ENCODE measurements at places on chromosomes 12 and 14. TPM values are rescaled to one million over a fixed set of nuclear protein-coding genes. Genes with fewer than 3 reads are reported as not detected.

- DNase-seq: no peak
Observed at GRCh38 chr12:47158792-47159191, 79.0 kb upstream of the AMIGO2 start.

DNA sequence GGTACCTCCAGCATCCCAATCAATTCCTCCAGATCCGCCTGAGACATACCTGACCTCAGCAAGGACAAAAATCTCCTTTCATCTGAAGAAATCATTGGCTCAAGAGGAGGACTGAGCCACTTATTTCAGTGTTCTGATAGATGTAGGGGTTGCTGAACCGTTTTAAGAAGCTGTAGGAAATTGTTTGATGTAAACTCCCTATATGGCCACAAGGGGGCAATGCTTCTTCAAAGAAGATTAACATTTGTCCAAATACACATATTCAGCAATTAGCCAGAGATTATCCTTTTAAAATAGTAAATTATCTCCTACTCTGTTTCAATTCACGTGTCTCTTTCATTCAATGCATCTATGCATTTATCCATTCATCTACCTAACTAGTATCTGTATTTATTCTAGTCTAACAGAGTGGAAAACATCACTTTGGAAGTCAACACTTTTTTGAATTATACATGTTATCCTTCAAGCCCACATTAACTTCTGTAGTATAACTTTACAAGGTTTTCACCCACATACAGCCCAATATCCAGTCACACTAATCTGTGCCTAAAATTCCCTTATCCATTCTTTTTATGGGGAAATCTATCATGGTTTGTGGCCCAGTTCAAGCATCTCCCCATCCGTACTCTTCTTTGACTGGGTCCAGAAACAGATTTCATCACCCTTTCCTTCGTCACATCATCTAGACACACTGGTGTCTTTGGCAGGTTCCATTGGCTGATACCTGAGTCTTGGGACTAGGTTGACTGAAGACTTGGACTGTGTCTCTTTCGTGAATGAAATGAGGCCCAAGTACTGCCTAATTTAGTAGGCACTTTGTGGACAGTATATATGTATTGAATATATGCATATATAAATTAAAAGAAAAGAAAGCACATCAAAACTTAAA, 411.0 kb upstream of the OR4E1 start:
- peak; percentile 77 for DNase-seq

DNA sequence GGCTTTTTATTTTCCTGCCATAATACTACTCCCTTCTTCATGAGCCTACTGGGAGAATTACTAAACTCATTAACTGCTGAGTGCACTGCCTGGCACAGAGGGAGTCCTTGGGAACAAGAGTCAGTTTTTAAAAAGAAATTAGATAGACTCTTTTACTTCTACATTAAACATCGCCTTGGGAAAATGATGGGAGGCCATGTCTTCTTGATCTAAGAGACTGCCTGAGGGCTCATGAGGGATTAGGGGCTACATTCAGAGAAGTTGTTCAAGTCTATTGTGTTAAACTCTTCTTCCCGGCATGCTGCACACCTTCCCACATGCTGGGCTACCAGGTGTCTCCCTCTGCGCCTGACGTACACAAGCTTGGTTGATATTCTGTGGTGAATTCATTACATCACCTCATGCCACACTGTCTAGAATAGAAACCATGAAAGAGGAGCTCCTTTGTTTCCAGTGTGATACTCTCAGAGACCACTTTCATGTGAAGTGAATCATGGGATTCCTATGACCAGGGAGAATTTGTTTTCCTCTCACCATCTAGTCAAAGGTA, 1422.3 kb downstream of the AACS start:
- DNase-seq: no peak

DNA sequence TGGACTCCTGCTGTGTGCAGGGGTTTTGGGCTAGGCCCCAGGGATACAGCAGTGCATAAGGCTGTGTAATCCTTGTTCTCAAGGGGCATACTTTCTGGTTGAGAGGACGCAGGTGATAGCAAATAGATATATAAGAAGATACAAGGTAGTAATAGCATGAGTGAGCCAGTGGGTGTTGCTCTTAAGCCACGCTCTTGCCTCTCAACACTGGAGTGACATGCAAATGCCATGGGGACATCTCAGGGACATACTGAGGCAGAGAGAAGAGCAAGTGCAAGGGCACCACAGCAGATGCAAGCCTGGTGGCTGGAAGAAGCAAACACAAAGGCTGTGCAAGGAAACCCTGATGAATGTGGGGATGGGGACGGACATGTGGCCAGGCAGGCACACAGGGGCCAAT, 223.3 kb downstream of the CHST11 start:
- peak; percentile 82 for DNase-seq

GRCh38 chr14:89921346-89921745, 33.2 kb downstream of the EFCAB11 start:
- DNase-seq: no peak

FAM186B gene
- total RNA-seq: 0.16 TPM

DNA sequence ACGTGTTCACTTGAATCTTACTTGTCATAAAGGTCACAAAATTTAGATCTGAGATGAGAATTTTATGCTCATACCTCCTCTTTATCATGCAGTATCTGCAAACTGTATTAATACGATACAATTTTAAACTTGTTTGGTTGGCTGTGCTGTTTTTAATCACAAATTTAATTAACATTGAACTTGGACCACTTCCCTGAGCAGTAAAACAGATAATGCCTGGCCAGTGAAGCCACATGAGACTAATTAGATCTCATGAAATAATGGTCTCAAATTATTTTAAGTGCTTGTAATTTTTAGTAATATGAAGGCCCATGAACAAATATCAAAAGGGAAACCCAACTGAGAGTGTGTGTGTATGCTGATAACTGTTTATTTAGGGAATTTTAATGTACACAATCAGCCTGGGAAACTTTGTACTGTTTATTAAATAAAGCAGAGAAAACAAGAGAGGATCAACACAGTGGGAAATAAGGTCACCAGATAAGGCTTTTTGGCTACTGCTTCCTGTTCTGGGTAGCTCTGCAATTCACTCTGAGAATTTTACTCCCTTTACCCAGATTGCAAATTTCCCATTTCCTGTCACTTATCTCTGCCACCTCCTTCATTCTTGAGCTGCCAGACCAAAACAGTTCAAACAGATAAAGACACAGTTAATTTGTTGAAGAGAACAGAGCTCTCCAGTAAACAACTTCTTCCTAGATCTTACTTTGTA, 61.6 kb upstream of the GNPNAT1 start:
- DNase-seq: no peak

DNA sequence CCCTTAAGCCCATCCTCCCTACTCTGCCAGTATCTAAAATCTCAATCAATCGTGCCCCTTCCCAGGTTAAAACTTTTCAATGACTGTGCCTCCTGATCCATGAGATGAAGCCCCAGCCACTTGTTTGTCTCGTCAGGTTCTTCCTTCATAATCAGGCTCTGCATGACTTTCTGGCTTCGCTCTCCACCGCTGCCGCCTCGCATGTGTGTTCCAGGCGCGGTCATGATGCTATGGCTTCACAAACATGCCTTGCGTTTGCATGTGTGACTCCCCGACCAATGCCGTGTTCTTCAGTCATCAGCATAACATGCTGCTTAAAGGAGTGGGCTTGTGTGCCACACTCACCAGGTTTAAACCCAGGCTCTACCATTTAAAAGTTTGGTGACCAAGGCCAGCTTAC, 5.0 kb upstream of the C1RL start:
- no peak for DNase-seq

DNA sequence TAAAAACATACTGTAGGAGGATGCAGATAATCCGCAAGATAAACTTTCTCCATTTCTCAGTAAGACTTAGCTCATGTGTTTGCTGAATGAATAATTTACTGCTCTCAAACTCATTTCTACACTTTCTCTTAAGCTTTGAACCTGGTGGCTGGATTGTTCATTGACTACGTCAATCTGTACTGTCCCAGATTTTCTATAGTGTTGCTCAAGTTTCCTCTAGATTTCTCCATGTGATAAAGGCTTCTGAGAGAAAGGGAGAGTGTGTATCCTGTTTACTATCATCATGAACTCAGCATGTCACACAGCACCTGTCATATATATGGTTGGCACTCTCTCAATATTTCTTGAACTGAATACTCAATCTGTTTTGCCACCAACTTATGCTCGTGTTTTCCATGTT, 518.0 kb upstream of the TBX3 start:
- DNase-seq: no peak

KCNMB4 gene
- 0.19 TPM for total RNA-seq

CLBA1 gene
- 2.5 TPM for total RNA-seq

- DNase-seq: peak; percentile 66
Observed at GRCh38 chr14:105092171-105093037, 27.2 kb upstream of the GPR132 start.

ZBTB1 gene
- 45.4 TPM for total RNA-seq

HHIPL1 gene
- not detected for total RNA-seq

SLC6A15 gene
- not detected for total RNA-seq

GRCh38 chr12:19234981-19235871, 105.7 kb downstream of the PLEKHA5 start:
- no peak for DNase-seq

GTF2H3 gene
- total RNA-seq: 69.7 TPM

DNA sequence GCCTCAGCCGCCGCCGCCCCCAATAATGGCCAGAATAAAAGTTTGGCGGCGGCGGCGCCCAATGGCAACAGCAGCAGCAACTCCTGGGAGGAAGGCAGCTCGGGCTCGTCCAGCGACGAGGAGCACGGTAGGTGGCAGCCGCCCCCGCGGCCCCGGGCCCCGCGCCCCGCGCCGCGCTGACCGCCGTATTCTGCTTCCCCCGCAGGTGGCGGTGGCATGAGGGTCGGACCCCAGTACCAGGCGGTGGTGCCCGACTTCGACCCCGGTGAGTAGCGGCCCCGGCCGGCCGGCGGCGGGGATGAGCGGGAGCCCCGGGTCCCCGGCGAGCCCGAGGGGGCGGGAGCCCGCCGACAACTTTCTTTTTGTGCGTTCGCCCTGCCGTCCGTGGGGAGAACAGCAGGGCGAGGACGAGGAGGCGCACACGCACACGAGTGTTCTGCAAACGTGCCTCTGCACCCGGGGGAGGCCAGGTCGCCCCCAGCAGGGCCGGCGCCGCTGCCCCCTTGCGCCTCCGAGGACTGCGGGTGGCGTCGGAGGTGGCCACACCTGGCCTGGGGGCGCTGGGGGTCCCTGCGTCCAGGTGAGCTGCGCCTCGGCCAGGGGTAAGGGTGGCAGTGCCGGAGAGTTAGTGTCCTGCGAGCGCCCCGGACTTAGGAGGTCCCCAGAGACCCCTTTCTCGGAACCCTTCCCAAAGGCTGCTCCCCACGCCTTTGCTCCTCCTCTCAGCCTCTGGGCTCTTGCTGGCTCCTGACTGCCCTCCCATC, 794 bp downstream of the RCOR1 start:
- peak; percentile 90 for DNase-seq

LMO3 gene
- total RNA-seq: not detected

- DNase-seq: no peak
Observed at GRCh38 chr14:64407329-64407728, 19.2 kb downstream of the MTHFD1 start.

DNA sequence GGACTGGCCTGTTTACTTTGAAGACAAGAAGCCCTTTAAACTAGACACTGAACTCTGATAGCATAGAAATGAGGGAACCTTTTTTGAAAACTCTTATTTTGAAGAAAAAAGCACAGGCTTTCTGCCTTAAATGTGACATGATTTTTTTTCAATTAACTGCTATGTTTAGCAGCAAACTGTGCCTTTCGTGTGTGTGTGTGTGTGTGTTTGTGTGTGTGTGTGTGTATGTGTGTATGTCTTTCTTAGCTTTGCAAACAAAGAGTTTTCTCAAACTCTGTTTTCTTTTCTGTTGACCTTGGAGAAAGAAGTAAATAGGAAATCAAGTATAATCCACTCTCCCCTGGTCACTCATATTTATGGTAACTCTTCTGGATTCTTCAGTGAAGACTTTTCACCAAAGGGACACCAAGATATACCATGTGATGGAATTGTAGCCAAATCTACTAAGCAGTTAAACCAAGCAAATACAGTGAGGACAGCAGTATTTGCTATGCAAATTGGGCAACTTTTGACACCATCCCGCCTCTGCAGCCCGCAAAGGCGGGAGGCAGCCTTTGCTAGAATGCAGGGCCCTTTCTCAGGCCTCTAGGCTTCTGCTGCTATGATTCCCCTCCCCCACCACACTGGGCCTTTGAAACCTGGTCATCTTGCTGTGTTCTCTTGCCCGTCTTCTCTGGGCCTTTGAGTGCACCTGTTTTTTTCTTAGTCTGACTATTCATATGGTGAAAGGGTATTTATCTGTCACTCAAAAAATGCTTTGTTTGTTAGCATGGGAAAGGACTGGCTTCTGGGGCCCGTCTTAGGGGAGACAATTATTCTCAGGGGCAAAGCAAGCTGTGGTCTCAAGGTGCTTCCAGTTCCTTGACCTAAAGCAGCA, 107.9 kb downstream of the MYRFL start:
- no peak for DNase-seq

DNA sequence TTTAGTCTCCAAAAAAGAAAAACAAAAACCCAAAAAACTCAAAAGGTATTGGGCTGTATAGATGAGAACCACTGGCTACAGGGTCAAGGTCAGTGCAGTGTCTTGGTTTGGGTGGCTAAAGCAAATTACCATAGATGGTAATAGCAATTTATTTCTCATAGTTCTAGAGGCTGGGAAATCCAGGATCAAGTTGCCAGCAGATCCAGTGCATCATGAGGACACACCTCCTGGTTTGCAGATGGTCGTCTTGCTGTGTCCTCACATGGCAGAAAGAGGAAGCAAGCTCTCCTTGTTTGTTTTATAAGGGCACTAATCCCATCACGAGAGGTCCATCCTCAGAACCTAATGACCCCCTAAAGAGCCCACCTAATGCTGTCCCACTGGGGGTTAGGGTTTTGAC, 11.2 kb downstream of the COX14 start:
- DNase-seq: no peak

DHH gene
- 0.07 TPM for total RNA-seq

DNA sequence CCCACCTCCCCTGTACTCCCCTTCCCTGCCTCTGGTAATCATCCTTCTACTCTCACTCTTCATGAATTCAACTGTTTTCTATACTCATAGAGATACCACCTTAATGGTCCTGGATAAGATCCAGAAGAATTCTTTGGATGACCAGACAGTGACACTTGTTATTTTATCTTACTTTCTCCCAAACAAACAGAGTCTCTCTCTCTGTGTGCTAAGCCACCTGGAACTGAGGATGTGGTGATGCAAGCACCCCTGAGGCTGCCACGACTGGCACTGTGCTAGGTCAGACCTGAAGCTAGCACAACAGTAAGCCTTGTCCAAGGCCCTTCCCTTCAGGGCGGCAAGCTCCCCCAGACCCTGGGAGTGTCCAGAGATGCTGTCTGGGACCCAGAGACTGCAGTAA, 250.2 kb downstream of the C12orf50 start:
- DNase-seq: no peak

KRT72 gene
- total RNA-seq: not detected

- DNase-seq: no peak
Observed at GRCh38 chr12:20194171-20194570, 174.2 kb upstream of the PDE3A start.

GRCh38 chr12:121508533-121508932, 72.3 kb downstream of the KDM2B start:
- DNase-seq: no peak
